ENCODE measurements at places on chromosomes 5 and 9.
A peak's percentile ranks its signal among the peaks of the same experiment; 100 is the strongest.

GRCh38 chr5:143559586-143560109 lies 156.2 kb upstream of the NR3C1 start:
- no peak for DNase-seq

DNA sequence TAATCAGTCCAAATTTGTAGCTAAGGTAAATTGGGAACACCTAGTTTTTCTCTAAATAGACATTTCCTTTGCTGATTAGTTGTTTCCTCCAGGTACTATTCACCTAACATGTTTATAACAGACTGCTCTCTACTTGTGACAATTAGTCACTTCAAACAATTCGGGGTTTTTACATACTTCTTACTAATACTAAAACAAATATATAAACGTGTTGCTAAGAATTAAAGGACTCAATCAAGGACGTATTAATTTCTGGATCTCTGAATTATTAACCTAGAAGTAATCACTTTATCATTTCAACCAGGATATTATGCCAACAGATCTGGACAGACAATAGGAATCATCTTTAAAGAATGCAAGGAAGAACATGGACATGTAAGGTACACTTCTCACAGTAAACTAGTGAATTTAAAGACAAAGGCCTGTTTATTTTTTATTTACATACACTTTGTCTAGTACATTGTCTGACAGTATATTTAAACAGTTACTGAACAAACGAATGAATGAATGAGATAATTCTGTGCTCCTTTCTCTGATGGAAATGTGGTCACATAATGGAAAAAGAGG lies 22.3 kb downstream of the PJA2 start:
- DNase-seq: no peak

GRCh38 chr5:37710965-37711364 lies 128.9 kb downstream of the GDNF start:
- DNase-seq: peak; percentile 43

GRCh38 chr5:59188419-59189225 lies 605.7 kb downstream of the RAB3C start:
- DNase-seq: peak; percentile 85

DNA sequence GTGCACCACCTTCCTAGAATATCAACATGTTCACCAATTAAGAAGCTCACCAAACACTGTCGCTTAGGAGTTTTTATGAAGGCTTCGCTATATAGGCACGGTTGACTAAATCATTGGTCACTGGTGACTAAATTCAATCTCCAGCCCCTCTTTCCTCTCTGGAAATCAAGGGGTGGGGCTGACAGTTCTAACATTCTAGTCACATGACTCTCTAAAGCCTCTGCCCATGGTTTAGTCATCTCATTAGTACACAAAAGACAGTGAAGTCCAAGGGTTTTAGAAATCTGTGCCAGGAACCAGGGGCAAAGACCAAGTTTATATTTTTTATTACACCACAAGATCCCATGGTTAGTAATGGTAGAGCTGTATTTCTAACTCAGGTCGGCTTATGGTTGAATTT lies 243.2 kb downstream of the ELAVL2 start:
- no peak for DNase-seq

DNA sequence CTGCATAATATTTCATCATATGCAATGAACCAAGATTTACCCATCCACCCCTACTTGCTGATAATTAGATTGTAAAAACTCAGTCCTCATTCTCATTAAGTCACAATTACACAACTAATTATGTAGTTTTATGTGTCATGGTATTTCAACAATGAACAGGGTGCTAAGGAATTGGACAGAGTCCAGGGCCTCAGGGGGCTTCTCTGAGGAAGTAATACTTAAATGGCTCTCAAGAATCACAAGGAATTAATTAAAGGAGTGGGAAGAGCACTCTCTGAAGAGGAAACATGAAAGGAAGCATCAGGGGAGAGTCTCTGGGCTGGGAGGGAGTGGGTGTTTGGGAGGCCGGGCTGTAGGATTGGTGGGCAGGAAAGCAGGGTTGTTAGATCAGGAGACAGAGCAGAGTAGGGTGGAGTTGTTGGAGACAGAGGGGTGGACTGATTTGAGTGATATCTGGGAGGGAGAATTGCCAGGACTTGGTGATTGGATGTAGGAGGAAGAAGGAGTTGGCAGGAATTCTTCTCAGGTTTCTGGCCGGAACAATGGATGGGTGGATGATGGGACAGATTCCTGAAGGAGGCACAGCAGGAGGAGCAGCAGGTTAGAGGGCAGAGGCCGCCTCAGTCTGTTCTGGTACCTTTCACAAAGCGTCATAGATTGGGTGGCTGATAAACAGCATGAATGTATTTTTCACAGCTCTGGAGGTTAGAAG lies 23.0 kb upstream of the NSG2 start:
- no peak for DNase-seq

DNA sequence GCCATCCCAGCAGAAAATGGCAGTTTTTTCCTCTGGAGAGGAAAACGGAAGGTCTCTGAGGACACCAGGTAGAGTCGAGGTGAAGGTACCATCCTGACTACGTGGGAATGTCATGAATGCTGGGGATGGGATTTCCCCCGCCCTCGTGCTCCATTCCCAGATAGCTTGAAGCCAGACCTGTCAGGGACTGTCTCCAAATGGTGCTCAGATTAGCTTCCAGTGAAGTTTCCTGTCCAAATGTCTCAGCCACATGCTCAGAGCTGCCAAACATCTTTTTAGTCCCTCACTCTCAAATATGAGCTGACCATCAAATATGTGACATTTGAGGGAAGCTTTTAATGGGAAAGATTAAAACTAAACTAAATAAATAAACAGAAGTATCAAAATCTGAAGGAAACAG lies 7.6 kb upstream of the ANKRD34B start:
- DNase-seq: no peak
